Metanephros (tissue), 2 donors: ENCODE measurements at places on chromosomes 6 and 20. TPM values are rescaled to one million over a fixed set of nuclear protein-coding genes. Genes with fewer than 3 reads are reported as not detected.

The WDR46 gene
- total RNA-seq = 49.3 TPM

The KHDC1L gene
- total RNA-seq = not detected

The TPX2 gene
- 16.1 TPM for total RNA-seq

The OR2H2 gene
- total RNA-seq = not detected

The PRR3 gene
- 10.0 TPM for total RNA-seq

The RAMACL gene
- total RNA-seq = 2.6 TPM

The NKAIN4 gene
- total RNA-seq = 27.2 TPM

The FANCE gene
- total RNA-seq = 8.0 TPM

The WFDC10B gene
- total RNA-seq = not detected

The RPL7L1 gene
- total RNA-seq = 89.2 TPM

The PI3 gene
- not detected for total RNA-seq

The FAM83B gene
- total RNA-seq = 13.4 TPM

The SLC32A1 gene
- 1.3 TPM for total RNA-seq

The C6orf52 gene
- 0.47 TPM for total RNA-seq

The ENPP5 gene
- total RNA-seq = 14.6 TPM

The BICRAL gene
- 13.4 TPM for total RNA-seq

The TRAPPC3L gene
- total RNA-seq = 0.06 TPM

The AIF1 gene
- 18.7 TPM for total RNA-seq

The WFDC12 gene
- not detected for total RNA-seq

The TRPC4AP gene
- 58.4 TPM for total RNA-seq

The GSTA1 gene
- 1.4 TPM for total RNA-seq

The PROKR2 gene
- total RNA-seq = not detected

The IMPG1 gene
- 0.64 TPM for total RNA-seq

The CDKN1A gene
- total RNA-seq = 27.4 TPM

The SLC17A3 gene
- 0.12 TPM for total RNA-seq

The AURKA gene
- 9.2 TPM for total RNA-seq

The EDN3 gene
- total RNA-seq = 6.8 TPM

The DPPA5 gene
- total RNA-seq = not detected

The TNXB gene
- total RNA-seq = 52.8 TPM

The ULBP1 gene
- 0.29 TPM for total RNA-seq

The FOXQ1 gene
- total RNA-seq = 7.4 TPM

The PPP1R16B gene
- 7.1 TPM for total RNA-seq

The MMUT gene
- total RNA-seq = 27.7 TPM

The PHACTR1 gene
- 13.8 TPM for total RNA-seq

The DNAAF9 gene
- total RNA-seq = 32.0 TPM

The COL11A2 gene
- 6.9 TPM for total RNA-seq

The TRIM40 gene
- not detected for total RNA-seq

The YIPF3 gene
- total RNA-seq = 83.7 TPM

The WDR27 gene
- total RNA-seq = 71.9 TPM

The EYA2 gene
- total RNA-seq = 1.1 TPM

The MAPK13 gene
- total RNA-seq = 14.3 TPM

The SUMO4 gene
- 6.7 TPM for total RNA-seq

The FBXL4 gene
- total RNA-seq = 36.0 TPM

The NTSR1 gene
- 0.58 TPM for total RNA-seq

The UBE2V1 gene
- 58.7 TPM for total RNA-seq

The RNF114 gene
- total RNA-seq = 61.7 TPM

The APCDD1L gene
- total RNA-seq = 11.4 TPM

The HLA-DPA1 gene
- 36.2 TPM for total RNA-seq
